Stimulated activated CD8-positive, alpha-beta memory T cell treated with anti-CD3 and anti-CD28 coated beads, Interleukin-4, amount 100 ng/mL, for 4 hours (primary cell): ENCODE measurements at places on chromosomes 6 and 20.
A peak's percentile ranks its signal among the peaks of the same experiment; 100 is the strongest.

DNA sequence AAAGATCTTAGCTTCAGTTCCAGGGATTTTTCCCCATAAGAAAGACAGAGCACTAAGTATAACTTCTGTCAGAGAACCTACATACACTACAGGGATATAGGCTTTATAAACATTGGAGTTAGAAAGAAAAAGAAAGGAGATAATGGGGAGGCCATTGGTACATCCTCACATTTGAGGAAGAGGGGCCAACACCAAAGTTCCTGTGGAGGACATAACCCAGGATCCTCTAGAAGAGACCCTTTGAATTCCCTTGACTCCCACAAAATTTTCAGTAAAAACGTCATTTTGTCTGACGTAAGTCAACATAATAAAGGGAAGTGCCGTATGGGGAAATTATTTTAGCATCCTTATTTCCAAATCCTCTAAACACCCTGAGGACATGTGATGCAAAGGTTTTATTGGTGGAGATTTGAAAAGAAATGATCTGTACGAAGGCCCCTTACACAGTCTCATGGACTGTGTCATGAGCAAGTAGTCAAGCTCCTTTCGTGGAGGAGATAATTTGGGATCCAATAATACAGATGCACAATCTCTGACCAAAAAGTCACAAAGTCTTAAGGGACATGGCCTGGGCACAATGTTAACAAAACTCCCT lies 33.2 kb downstream of the HLA-DRA start:
- no peak for DNase-seq

DNA sequence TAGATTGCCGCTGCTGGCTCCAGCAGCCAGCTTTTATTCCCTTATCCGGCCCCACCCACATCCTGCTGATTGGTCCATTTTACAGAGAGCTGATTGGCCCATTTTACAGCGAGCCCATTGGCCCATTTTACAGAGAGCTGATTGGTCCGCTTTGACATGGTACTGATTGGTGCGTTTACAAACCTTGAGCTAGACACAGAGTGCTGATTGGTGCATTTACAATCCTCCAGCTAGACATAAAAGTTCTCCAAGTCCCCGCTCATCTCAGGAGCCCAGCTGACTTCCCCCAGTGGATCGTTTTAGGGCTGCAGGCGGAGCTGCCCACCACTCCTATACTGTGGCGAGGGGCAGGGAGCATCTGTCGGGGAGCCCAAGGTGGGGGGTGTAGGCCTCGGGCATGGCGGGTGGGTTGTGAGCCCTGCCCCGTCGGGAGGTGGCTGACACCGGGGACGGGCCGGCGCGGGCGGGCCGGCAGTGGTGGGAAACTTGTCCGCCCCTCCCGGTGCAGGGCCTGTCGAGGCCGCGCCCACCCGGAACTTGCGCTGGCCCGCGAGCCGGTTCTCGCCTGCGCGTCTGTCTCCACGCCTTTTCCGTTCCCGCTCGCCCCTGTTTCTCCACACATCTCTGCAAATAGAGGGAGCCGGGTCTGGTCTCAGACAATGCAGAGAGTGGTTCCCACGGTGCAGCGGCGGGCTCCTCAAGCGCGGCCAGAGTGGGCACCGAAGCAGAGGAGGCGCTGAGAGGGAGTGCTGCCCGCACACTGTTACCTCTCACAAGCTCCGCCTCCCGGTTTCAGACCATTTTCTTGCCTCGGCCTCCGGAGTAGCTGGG lies 86.1 kb upstream of the STMND1 start:
- peak; percentile 9 for DNase-seq

DNA sequence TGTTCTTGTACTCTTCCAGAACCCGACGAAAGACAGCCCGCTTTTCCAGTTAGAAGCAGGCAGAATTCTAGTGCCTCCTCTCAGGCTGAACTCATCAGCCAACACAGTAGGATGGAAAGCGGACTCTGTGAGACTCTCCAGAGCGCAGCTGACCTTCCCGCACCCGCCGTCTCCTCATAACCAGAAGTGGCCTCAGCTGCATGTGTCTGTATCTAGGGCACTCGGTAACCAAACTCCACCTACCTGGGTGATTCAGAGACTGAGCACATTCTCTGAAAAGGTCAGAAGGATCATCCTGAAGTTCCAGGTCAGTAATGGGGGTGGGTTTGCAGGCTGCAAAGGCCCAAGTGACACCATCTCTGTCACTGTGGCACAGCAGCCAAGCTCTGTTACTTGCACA lies 66.7 kb upstream of the NFATC2 start:
- no peak for DNase-seq

DNA sequence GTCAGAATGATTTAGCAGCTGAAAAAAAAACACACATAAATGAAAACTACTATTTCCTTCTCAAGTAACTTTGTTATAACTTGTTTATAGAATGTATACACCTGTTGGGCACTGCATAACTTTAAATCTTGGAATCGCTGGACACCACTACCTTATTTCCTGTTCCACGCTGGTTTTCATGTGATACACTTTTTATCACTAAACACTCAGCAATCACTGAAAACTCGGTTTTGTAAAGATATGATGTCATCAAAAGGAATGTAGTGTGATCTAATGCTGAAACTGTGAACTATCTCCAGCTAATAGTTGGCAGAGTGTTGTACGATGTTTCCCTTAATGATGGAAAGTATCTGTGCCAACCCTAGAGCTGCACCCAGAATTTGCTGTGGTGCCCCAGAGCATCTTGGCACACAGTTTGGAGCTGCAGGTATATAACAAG lies 127.9 kb downstream of the BACH2 start:
- DNase-seq, result no peak

- no peak for DNase-seq
Observed at GRCh38 chr6:130955755-130956154, 107.3 kb downstream of the EPB41L2 start.

- no peak for DNase-seq
Observed at GRCh38 chr6:41643899-41644269, 5.6 kb downstream of the MDFI start.

- no peak for DNase-seq
Observed at GRCh38 chr20:20317621-20318364, 50.1 kb upstream of the INSM1 start.

DNA sequence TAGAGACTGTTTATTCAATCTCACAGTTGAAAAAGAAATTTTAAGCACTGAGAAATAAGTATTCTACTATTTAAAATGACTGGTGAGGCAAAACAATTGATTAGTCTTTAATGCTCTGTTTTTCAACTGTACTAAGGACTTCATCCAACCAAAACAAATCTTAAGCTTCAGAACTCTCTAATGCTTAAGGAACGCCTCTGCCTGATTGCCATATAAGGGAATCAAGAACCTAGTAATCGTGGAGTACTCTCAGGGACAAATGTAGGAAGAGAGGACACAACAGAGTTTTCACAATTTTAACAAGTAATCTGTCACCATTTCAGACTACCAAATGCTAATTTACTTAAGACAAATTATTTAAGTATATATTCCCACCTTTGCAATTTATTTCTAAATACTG lies 16.1 kb downstream of the FBXO30 start:
- no peak for DNase-seq

DNA sequence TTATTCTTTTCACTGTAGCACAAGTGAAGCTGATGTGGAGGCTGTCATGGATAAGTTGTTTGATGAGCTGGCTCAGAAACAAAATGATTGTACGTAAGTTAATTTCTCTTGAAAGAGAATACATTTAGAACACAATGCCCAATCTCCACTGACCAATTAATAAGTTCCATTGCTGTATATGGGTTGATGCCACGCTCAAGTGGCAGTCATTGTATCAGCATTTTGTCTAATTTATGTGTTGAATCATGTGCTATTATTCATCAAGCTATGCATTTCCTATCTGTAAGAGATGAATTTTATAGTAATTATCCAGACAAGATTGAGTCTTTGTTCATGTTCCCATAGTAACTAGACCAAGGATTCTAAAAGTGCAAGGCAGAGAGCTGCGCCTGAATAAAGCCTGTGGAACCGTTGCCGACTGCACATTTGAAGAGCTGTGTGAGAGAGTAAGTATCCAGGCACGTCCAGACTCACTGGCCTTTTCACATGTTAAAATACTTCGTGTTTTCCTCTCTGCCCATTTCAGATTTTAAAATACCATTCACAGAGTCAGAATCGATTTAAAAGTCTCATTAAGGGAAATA lies 83.8 kb upstream of the FOXO3 start:
- DNase-seq, result no peak

DNA sequence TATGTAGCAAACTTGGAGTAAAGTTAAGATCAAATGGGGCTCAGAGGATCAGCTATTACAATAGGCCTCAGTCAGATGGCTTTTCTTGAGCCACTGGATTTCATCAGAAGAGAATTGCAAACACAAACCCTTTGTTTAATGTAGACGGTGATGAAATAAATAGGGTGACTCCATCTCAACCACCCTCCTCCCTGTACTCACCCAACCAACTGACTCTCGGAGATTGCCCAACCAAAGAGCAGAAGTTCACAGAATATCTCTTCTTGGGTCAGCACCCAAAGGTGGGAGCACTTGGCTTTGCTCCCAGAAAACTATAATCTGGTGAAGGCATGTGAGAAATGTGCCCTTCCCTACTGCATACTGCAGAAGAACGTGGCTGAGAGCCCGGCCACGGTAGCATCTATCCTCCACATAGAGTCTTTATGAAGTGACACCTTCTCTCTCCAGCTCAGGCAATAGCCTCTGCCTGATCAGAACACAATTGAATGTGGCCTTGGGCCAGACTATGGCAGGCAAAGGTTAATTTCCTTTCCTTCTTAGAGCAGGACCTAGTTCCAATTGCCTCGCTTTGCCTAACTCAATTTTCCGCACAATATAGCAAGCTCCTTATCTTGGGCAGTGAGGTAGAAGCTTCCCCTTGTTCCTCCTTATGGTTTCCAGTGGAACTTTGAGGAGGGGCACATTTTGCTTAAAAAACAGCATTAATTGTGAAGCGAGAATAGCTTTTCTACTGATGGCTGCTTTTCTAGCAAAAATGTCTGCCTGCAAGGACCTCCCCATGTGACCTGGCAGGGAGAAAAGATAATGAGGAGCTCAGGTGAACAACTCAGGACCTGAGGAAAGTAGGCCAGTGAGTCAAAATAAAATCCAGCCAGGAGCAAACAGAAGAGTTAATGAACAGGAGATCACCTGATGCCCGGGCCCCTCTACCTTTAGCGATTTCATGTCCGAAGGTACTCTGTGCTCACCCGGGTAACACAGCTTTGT lies 79.4 kb downstream of the GFOD1 start:
- no peak for DNase-seq

GRCh38 chr6:79635232-79635543 lies 4.1 kb downstream of the SH3BGRL2 start:
- DNase-seq, result no peak

GRCh38 chr6:167442796-167443680 lies 118.2 kb downstream of the TTLL2 start:
- DNase-seq, result no peak
